Fibroblast of mammary gland (primary cell): ENCODE measurements at places on chromosomes 3 and 15.

- peak; percentile 6 for DNase-seq
These were observed 122.7 kb upstream of the MNS1 start for GRCh38 chr15:56587686-56588085.

- DNase-seq = no peak
These were observed 51.6 kb upstream of the CMTM8 start for GRCh38 chr3:32186876-32187275.

DNA sequence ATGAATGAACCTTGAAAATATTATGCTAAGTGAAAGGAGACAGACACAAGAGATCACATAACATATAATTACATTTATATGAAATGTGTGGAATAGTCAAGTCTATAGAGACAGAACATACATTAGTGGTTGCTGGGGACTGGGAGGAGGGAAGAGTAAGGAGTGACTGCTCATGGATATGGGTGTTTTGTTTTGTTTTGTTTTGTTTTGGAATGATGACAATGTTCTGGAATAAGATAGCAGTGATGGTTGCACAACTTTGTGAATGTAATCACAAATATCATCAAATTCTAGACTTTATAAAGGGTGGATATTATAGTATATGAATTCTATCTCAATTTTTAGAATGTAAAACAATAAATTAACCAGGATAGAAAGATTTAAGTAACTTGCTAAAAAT lies 57.4 kb upstream of the PHLDB2 start:
- DNase-seq = peak; percentile 72

DNA sequence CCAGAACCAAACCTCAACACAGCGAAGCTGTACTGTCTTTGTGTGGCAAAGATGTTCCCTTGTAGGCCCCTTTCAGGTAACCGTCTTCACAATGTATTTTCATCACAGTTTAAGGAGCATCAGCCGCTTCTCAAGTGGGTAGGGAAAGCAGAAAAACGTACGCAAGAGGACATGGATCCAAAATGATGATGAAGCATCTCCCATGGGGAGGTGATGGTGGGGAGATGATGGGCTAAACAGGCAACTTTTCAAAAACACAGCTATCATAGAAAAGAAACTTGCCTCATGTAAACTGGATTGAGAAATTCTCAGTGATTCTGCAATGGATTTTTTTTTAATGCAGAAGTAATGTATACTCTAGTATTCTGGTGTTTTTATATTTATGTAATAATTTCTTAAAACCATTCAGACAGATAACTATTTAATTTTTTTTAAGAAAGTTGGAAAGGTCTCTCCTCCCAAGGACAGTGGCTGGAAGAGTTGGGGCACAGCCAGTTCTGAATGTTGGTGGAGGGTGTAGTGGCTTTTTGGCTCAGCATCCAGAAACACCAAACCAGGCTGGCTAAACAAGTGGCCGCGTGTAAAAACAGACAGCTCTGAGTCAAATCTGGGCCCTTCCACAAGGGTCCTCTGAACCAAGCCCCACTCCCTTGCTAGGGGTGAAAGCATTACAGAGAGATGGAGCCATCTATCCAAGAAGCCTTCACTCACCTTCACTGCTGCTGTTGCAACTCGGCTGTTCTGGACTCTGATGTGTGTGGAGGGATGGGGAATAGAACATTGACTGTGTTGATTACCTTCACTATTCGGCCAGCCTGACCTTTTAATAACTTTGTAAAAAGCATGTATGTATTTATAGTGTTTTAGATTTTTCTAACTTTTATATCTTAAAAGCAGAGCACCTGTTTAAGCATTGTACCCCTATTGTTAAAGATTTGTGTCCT lies 60.0 kb downstream of the AAGAB start:
- DNase-seq = peak; percentile 89

- DNase-seq = peak; percentile 57
These were observed 480.9 kb downstream of the ROBO1 start for GRCh38 chr3:79286882-79287281.

DNA sequence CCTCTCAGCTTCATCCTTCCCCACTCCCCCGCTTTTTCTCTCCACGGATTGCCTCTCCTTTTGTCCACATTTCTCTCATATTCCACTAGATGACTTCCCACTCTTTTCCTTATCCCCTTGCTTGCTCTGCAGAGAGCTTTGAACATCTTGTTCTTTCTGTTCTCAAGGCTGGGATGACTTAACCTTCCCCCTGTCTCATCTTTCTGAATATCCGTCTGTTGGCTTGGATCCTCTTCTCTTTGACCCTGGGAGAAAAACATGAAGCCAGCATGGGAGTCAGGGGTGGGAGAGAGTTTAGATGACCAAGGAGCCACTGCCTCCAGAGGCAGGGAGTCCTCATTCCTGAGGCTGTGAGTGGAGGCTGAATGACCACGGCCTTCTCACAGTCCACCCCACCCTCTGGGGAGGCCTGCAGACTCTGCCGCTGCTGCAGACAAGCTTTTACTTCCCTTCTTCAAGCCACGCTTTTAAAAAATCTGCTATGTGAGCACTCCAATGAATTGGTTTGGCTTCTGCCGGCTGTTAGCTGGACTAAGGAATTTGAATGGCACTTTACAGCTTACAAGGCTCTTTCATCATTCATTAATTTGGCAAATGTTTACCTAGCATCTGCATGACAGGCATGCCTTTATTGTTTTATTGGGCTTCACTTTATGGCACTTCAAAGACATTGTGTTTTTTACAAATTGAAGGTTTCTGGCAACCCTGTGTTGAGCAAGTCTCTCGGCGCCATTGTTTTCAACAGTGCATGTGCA lies 111.6 kb upstream of the SLC6A6 start:
- peak; percentile 36 for DNase-seq

- no peak for DNase-seq
These were observed 133.6 kb downstream of the NSMCE3 start for GRCh38 chr15:29135702-29136646.

DNA sequence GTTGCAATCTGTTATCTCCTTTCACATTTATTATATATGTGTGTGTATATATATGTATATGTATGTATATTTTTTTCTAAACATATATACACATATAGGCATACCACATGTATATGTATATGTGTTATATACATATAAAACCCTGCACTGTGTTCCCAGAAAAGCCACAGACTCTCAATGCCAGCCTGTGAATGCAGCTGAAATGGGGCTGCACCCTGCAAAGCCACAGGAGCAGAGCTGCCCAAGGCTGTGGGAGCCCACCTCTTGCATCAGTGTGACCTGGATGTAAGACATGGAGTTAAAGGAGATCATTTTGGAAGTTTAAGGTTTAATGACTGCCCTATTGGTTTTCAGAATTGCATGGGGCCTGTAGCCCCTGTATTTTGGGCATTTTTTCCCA lies 762.3 kb upstream of the ARPP21 start:
- DNase-seq = no peak

DNA sequence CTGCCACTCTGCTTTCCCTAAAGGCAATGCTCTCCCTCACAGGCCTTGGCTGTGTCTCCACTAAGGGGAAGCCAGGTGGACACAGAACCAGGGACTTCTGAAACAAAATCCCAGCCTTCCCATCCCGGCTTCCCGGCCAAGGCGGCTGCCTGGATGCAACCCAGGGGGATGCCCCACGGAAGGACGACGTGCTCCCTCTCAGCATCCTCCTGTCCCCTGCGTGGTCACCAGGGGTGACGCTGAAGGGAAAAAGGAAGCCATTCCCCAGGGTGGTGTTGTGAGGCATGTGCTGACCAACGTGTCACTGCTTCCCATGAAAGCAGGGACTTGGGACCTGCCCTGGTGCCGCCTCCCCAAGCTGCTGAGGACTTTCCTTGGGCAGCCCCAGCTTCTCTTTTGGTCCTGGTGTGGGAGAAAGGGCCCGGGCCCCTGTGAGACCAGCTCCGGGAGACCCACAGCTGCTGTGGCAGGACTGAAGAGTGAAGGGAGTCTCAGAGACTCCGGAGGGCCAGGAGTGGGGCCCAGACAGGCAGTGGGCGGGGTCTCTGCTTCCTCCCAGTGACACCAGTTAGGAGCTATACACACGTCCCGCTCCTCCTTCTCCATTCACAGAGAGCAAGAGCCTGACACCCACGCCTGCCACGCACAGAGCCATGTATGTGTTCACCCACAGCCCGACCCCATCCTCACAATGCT lies 139.2 kb downstream of the NUP210 start:
- DNase-seq = no peak

GRCh38 chr3:189779166-189779565 lies 148.0 kb downstream of the TP63 start:
- DNase-seq = no peak

DNA sequence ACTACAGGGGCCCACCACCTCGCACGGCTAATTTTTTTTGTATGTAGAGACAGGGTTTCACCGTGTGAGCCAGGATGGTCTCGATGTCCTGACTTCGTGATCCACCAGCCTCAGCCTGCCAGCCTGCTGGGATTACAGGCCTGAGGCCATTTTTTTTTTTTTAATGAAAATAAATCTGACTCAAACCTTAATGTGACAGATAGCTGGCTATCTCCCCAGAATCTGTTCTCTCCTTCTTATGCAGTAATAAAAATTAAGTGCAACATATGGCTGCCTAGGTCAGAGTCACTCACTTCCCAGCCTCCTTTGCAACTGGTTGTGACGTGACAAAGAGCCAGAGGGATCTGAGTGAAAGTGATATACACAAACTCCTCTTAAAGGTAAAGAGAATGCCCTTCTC lies 53.0 kb downstream of the ZNF148 start:
- peak; percentile 90 for DNase-seq

GRCh38 chr3:158713094-158713499 lies 19.2 kb downstream of the RARRES1 start:
- peak; percentile 36 for DNase-seq

- no peak for DNase-seq
These were observed 9.9 kb upstream of the KCNMB2 start for GRCh38 chr3:178526291-178526690.

DNA sequence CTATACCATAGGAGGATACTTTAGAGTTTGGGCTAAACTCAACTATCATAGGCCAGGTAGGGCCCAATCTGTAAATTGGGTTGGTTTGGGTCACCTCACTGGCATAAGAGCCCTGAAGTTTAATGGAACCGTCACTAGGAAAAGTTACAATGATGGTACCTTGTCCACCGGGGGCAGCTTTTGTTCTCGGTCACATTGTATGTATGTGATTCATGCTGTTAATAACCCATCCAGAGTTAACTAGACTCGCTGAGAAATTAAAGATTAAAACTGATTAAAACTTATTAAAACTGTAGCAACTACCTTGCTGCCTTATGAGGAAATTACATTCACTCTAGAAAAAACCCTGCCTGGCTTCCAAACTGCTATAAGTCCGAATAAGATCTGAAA lies 145.0 kb upstream of the TMCO5A start:
- DNase-seq = no peak

- DNase-seq = no peak
These were observed 218.1 kb downstream of the TP63 start for GRCh38 chr3:189849262-189849661.

- DNase-seq = peak; percentile 13
These were observed 225.8 kb upstream of the ALCAM start for GRCh38 chr3:105140899-105141367.

DNA sequence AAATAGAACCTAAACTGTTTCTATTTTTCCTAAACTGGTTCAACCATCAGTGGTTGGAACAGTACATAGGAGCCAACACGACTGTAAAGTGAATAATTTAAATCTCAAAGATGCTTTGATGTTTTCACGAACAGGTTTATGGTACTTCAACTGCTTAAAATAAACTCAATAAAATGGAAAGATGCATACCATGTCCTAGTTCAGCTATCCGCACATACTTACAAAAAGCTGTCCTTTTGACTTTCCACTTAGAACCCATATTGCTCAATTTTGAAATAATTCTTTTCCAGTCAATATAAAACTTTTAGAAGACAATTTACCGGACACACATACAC lies 902 bp downstream of the CMTM6 start:
- no peak for DNase-seq

DNA sequence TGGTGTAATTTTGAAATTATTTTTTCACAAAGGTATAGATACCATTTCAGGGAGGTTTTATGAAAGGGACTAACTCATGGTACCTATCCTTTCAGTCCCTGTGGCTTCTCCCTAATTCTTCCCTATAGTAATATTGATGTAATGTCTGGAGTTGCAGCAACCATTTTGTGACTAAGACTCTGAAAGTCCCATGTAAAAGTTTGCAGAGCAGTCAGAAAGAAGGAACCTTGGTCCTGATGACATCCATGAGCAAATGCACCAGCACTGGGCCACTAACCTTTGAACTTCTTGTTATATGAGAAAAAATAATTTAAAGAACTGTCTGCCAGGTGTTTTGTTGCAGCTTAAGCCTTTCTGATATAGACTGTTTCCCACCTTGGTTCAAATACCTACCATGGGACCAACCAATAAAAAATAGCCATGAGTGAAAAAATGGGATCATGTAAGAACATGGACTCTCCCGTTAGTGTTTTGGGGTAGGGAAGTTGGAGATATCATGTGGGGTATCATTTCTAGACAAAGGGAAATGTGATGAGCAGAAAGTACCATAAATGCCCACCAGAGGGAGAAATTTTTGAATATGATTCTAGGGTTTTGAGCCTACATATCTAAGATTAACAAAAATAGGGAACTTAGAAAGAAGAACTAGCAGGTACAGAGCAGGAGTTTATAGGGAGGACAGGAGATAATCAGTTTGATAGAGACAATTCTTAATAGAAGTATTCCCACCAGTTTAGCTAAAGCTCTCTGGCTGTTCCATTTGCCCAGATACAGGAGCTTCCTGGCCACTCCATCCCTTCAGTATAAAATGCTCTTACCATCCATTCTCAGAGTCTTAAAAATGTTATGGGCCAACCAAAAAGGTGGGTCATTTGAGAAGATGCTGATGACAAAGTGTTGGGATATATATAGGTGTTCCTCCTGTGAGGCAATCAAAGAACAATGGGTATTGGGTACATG lies 3.4 kb upstream of the CPOX start:
- DNase-seq = peak; percentile 47

- no peak for DNase-seq
These were observed 44.1 kb downstream of the RETNLB start for GRCh38 chr3:108713009-108713516.

- no peak for DNase-seq
These were observed 415.0 kb downstream of the NTRK3 start for GRCh38 chr15:87841426-87841998.

GRCh38 chr15:78055919-78056713 lies 21.4 kb downstream of the TBC1D2B start:
- DNase-seq = peak; percentile 50

- DNase-seq = no peak
These were observed 28.8 kb downstream of the SAMMSON start for GRCh38 chr3:70028361-70028760.

DNA sequence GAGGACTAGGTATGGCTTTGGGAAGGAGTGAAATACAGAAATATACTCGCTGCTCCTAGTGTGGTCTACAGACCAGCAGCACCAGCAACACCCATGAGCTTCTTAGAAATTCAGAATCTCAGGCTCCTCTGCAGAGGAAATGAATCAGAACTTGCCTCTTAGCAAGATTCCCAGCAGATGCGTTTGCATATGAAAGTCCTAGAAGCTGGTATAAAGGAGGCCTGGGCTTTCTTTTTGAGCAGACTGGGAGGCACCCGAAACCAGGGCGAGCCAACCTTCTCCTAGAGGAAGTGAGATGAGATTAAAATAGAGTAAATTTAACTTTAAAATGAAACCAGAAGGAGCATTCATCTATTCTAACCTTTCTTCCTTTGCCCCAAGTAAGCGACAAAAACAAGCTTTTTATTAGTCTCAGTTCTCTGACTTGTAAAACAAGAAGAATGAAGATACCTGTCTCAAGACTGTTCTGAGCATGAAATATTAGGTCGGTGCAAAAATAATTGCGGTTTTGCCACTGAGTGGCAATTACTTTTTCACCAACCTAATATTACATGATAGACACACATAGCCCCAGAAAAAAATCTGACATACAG lies 140.0 kb downstream of the PDZRN3 start:
- no peak for DNase-seq

GRCh38 chr3:23762759-23763477 lies 42.8 kb upstream of the UBE2E1 start:
- DNase-seq = peak; percentile 67

GRCh38 chr3:56135941-56136340 lies 332.3 kb downstream of the ERC2 start:
- peak; percentile 50 for DNase-seq
